ENCODE measurements at places on chromosomes 11 and 22.

- no peak for DNase-seq
Measured at GRCh38 chr11:92225125-92225567, 528 bp downstream of the FAT3 start.

GRCh38 chr11:70883973-70884623 lies 368.3 kb downstream of the SHANK2 start:
- no peak for DNase-seq

DNA sequence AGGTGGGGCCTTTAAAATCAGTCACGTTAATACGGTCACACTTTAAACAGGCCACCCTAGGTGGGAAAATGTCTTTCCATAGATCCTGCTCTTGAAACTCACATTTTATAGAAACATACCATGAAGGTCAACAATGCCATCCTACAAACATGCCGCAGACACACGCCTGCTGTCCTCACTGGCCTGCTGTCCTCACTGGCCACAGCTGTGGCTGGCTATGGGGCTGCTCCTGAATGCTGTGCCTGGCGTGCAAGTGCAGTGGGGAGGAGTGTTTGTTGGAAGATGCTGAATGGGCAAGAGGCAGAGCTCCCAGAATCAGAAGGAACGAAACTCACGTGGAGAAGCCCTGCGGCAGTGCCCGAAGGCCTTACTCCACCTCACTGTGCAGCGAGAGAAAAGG lies 106.2 kb upstream of the BID start:
- DNase-seq: no peak

DNA sequence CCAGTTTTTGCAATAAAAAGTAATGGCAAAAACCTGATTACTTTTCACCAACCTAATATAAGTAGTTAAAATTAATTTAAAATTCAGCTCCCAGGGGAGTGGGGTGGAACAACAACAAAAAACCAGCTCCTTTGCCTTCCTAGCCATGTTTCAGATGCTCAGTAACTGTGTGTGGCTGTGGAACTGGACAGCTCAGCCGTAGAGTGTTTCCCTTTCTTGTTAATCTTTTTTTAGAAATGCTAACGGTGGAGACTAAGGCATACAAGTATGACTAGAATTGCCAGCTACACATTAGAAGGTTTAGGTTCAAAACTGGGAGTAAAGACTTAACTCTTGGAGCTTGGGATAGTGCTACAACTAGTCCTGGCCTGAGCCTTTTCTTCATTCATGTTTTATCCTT lies 45.0 kb downstream of the PPP6R3 start:
- DNase-seq: no peak

DNA sequence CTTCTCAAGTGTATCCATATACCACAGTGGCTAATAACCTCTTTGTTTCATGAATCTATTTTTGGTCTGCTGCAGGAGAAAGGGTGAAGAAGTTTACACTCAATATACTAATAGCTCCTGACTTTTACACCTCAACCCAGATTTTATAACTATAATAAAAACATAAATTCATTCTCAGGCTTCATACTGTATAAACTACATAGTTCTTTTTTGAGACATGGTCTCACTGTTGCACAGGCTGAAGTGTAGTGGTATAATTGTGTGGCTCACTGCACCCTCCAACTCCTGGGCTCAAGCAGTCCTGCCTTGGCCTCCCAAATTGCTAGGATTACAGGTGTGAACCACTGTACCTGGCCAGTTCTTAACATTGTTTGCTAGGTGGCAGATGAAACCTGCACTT lies 17.8 kb upstream of the CCDC179 start:
- no peak for DNase-seq

GRCh38 chr11:77003963-77004362 lies 30.2 kb upstream of the B3GNT6 start:
- no peak for DNase-seq

DNA sequence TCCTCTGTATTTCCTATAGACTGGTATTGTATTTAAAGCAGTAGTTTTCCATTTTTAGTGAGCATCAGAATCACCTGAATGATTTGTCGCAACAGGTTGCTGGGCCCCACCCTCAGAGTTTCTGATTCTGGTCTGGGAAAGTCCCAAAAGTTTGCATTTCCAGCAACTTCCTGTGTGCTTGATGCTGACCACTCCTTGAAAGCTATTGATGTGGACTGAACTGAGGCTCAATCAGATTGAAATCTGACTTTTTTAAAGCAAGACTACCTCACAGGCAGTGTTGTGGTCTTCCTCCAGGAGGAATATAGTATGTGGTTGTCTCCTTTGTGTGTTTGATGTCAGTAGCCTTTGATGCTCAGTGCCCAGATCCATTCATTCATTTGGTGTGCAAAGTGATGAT lies 17.2 kb upstream of the MPZL2 start:
- no peak for DNase-seq

Measured in CD14-positive monocyte (primary cell).